ENCODE measurements at places on chromosomes 1 and 21.
A peak's percentile ranks its signal among the peaks of the same experiment; 100 is the strongest.

DNA sequence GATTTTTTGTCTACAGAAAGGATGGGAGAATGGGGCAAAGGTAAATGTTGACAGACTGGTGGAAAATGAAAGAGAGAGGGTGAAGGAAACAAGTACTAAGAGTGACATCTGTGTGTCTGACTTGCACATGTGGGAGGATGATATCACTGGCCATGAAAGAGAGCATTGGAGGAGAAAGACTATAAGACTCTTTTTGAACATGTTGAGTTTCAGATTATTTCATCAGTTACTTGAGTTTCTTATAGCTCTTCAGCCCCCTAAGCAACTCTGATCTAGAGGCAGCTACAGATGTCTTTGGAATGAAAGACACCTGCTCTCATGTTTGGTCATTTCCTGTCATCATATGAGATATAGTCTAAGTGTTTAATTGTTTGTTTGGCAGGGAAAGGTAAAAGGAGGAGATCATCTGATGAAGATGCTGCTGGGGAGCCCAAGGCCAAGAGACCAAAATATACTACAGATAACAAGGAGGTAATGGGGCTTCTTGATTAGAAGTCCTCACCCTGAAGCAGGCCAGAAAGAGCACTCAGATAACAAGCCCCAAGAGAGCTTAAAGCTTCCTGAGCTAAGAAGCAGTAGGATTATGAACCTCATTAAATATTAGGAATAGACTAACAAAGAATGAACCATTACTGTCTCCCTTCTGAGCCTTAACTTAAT lies 4.5 kb downstream of the POLR3C start:
- no peaks in the 10 kb centered on the region for H3K27me3 ChIP-seq
- H3K4me3 ChIP-seq = no peak overlapping the region
- no peak overlapping the region for H3K27ac ChIP-seq
- DNase-seq = no peak
- peaks cover 11% of the 10 kb centered on the region for H3K4me1 ChIP-seq

DNA sequence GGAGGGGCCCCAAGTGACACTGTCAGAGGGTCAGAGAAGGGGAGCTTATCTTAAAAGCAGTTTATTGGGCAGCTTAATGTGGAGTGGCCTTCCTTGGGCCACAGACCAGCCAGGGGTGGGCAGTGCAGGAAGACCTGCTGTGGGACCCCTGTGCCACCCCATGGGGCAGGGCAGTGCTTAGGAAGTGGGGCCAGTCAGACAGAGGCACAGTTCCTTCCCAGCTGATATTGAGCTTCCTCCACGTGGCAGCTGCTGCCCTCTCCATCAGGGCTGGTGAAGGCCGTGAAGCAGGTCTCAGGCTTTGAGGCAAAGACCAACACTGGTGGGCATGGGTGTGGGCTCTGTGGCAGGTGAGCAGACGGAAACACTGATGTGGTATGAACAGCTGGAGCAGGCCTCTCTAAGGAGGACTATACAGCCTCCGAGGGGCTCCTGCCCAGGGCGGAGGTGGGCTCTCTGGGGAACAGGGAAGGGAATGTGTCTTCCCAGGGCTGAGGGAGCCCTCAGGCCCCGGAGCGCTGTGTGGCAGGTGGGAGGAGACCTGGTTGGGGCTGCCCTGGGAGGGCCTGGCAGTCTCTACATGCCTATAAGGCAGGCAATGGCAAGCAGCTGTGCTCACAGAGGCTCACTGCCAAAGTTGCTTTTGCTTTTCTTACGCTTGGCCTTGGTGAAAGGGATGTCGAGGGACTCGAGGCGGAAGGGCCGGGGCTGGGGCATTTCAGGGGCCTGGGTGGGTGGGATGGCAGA lies 3.0 kb upstream of the DDOST start:
- DNase-seq = no peak
- H3K36me3 ChIP-seq = no peaks in the 10 kb centered on the region
- H3K27me3 ChIP-seq = no peaks in the 10 kb centered on the region
- H3K4me1 ChIP-seq = peaks cover 10% of the 10 kb centered on the region
- H3K27ac ChIP-seq = no peak overlapping the region

DNA sequence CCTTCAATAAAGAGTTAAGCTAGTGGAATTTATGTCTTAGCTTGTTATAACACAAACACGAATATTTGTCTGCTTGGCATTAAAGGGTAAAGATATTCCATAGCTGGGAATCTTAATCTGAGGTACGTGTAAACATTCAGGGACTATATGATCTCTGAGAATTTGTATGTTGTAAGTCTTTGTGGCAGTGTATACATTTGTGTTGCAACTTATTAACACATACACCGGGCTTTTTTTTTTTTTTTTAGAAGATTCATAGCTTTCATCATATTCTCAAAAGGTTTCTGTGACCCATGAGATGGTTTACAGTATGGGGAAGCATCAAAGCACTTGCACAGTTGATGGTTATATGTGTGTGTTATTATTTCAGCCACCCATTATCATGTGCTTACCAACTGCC lies 3.0 kb downstream of the GGPS1 start:
- peak overlapping the region; percentile 98 for H3K27ac ChIP-seq
- H3K4me1 ChIP-seq = peaks cover 22% of the 10 kb centered on the region

GRCh38 chr1:87190402-87190801 lies 138.3 kb upstream of the LMO4 start:
- peaks cover 5% of the 10 kb centered on the region for H3K27me3 ChIP-seq
- H3K36me3 ChIP-seq = no peaks in the 10 kb centered on the region
- H3K4me3 ChIP-seq = no peak overlapping the region
- no peaks in the 10 kb centered on the region for H3K4me1 ChIP-seq
- H3K27ac ChIP-seq = no peak overlapping the region

DNA sequence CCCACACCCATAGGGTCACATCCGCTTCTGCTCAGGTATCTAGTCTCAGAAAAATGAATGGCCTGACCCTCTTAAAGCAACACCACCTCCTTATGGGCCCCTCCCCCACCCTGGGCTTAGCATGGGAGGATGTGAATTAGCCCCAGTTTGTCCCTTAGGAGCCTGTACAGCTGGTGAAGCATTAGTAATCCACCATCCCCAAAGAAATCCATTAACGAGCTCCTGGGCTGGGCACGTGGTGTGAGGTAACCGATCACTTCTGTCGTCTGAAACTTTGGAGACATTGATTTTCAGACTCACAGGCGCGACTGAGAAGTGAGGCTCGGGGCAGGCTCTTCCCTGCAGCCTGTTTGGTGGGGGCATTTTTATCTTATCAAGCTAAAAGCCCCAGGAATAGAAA lies 10.5 kb downstream of the RASSF5 start:
- no peak for DNase-seq
- no peak overlapping the region for H3K27ac ChIP-seq
- H3K4me1 ChIP-seq = no peaks in the 10 kb centered on the region
- no peaks in the 10 kb centered on the region for H3K27me3 ChIP-seq
- no peak overlapping the region for H3K4me3 ChIP-seq

- no peak overlapping the region for H3K27ac ChIP-seq
- no peaks in the 10 kb centered on the region for H3K4me1 ChIP-seq
- DNase-seq = no peak
- H3K27me3 ChIP-seq = no peaks in the 10 kb centered on the region
These were observed 79.2 kb downstream of the TMEM53 start for GRCh38 chr1:44594871-44595735.

DNA sequence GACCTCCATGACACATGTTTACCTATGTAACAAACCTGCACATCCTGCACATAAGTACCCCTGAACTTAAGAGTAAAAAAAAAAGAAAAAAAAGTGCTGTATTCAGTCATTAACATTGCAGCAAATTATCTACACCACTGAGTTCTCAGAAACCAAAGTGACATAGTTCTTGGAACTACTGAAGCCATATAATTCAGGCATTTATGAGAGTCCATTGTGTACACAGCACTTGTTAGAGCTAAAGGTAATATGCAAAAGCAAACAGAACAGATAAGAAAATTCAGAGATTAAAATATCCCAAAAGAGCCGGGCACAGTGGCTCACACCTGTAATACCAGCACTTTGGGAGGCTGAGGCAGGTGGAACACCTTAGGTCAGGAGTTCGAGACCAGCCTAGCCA lies 38.0 kb downstream of the F5 start:
- no peaks in the 10 kb centered on the region for H3K4me1 ChIP-seq
- H3K27ac ChIP-seq = no peak overlapping the region
- no peak for DNase-seq
- H3K36me3 ChIP-seq = no peaks in the 10 kb centered on the region
- peaks cover 9% of the 10 kb centered on the region for H3K27me3 ChIP-seq

- no peaks in the 10 kb centered on the region for H3K36me3 ChIP-seq
- no peaks in the 10 kb centered on the region for H3K4me1 ChIP-seq
- DNase-seq = no peak
- no peak overlapping the region for H3K27ac ChIP-seq
- no peak overlapping the region for H3K4me3 ChIP-seq
These were observed 32.0 kb upstream of the EPHA8 start for GRCh38 chr1:22531251-22531650.

DNA sequence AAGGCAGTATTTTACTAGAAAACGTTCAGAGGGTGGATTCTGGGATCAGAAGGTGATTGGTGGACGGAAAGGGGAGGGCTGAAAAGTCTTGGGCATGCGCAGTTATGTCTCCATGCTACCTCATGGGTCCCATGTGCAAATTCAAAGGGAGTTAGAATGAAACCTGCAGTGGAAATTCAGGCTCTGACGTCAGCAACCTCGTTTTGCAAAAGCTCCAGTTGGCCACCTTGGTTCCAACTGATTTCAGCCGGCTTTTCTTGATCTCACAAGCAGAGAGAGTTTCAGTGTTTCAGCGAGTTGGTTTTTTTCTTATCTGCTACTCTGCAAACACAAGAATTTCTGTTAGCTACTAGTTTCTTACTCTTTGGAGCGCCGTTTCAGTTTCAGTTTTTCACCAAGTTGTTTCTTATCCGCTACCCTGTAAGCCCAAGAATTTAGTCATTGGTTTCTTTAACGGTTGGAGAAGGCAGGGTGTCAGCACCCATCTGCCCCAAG lies 69.8 kb upstream of the PGBD5 start:
- peaks cover 15% of the 10 kb centered on the region for H3K27me3 ChIP-seq
- no peaks in the 10 kb centered on the region for H3K4me1 ChIP-seq
- no peak overlapping the region for H3K27ac ChIP-seq
- no peak for DNase-seq
- H3K36me3 ChIP-seq = no peaks in the 10 kb centered on the region
- peak overlapping the region; percentile 15 for H3K4me3 ChIP-seq

GRCh38 chr1:26913754-26914619 lies at the start of gene NR0B2:
TSS of gene NR0B2 (minus strand) at chr1:26913975. CDS start at chr1:26913940, 35 bp downstream.
- peaks cover 49% of the 10 kb centered on the region for H3K4me1 ChIP-seq
- H3K27ac ChIP-seq = peak within 1 kb of the TSS; percentile 83
- DNase-seq = no peak
- H3K4me3 ChIP-seq = peak within 1 kb of the TSS; percentile 2

- no peak overlapping the region for H3K27ac ChIP-seq
- H3K4me3 ChIP-seq = no peak overlapping the region
- H3K27me3 ChIP-seq = no peaks in the 10 kb centered on the region
- no peaks in the 10 kb centered on the region for H3K36me3 ChIP-seq
- H3K4me1 ChIP-seq = no peaks in the 10 kb centered on the region
- no peak for DNase-seq
These were observed 51.4 kb downstream of the ADCY10 start for GRCh38 chr1:167862432-167863076.

DNA sequence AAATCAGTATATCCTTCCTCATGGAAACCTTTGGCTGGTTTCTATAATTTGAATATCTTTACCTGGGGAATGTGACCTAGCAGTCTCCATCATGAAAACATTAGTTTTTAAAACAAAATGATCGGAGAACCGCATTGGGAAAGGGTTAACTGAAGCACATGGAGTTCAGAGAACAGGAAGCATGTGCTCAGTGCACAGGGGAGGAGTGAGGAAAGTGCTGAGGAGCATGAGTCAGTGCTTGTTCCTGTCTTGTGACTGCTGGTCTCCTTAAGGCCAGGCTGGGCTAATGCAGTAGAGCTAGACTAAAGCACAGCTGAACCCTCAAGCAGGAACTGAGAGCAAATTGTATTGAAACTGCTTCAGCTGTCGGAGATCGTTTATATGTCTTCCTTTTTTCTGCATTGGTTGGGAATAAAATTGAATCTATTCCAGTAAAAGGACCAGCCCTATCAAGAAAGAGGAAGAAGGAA lies 5.8 kb downstream of the IFI16 start:
- H3K4me3 ChIP-seq = no peak overlapping the region
- no peaks in the 10 kb centered on the region for H3K36me3 ChIP-seq
- H3K27me3 ChIP-seq = peaks cover 2% of the 10 kb centered on the region

DNA sequence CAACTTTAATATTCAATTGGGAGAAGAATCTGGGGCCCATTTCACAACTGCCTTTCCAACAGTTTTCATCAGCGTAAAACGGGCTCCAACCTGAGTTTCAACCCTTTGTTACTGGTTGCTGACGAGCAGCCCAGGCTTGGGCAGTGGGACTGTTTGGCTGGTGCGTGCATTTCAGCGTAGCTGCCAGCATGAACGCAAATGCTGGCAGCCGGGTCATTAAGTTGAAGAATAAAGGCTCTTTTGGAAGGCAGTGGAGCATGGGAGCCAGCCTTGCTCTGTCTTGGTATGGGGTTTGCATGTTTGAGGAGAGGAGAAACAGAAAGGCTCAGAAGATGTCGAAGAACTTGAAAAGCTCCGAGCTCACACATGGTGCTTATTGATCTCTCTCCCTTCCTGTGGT lies 40.7 kb downstream of the WDR3 start:
- no peak overlapping the region for H3K27ac ChIP-seq
- no peaks in the 10 kb centered on the region for H3K27me3 ChIP-seq
- no peaks in the 10 kb centered on the region for H3K36me3 ChIP-seq
- H3K4me1 ChIP-seq = no peaks in the 10 kb centered on the region

DNA sequence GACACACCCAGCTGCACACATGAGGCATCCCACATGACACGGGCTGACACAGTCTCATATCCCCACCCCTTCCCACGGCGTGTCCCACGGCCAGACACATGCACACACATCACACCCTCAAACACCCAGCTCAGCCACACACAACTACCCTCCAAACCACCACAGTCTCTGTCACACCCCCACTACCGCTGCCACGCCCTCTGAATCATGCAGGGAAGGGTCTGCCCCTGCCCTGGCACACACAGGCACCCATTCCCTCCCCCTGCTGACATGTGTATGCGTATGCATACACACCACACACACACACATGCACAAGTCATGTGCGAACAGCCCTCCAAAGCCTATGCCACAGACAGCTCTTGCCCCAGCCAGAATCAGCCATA lies 22.6 kb downstream of the PODN start:
- no peaks in the 10 kb centered on the region for H3K4me1 ChIP-seq
- no peak overlapping the region for H3K4me3 ChIP-seq
- no peak overlapping the region for H3K27ac ChIP-seq
- DNase-seq = no peak
- no peaks in the 10 kb centered on the region for H3K27me3 ChIP-seq
- no peaks in the 10 kb centered on the region for H3K36me3 ChIP-seq

GRCh38 chr1:184686540-184686939 lies 68.1 kb downstream of the EDEM3 start:
- no peak for DNase-seq
- H3K4me3 ChIP-seq = no peak overlapping the region
- no peaks in the 10 kb centered on the region for H3K36me3 ChIP-seq
- H3K27me3 ChIP-seq = no peaks in the 10 kb centered on the region

- no peak overlapping the region for H3K27ac ChIP-seq
- H3K4me1 ChIP-seq = no peaks in the 10 kb centered on the region
- no peak overlapping the region for H3K4me3 ChIP-seq
- no peaks in the 10 kb centered on the region for H3K36me3 ChIP-seq
These were observed 615.8 kb upstream of the RGS18 start for GRCh38 chr1:191542444-191542843.
